Stimulated activated CD4-positive, alpha-beta T cell treated with anti-CD3 and anti-CD28 coated beads, Interleukin-4, amount 100 ng/mL, for 24 hours (primary cell): ENCODE measurements at places on chromosomes 2 and 18.

DNA sequence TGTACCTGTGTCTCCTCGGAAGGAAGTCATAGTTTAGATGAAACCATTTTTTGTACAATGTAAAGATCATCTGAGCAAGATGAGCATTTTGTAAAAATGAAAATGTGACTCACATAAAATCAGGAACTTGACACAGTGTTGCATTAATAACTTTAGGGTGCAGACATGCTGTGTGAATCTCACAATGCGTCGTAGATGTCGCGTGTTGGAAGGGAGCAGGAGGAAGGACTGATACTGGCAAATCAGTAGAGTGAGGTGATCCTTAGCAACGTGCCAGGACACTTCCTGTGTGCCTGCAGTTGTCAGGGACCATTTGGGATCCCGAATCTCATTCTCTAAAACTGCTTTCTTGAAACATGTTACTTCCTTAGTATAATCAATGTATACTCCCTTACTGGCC lies 103.1 kb downstream of the SH3BP4 start:
- DNase-seq: no peak

- DNase-seq: no peak
These were observed 34.3 kb downstream of the GIGYF2 start for GRCh38 chr2:232731470-232731869.

DNA sequence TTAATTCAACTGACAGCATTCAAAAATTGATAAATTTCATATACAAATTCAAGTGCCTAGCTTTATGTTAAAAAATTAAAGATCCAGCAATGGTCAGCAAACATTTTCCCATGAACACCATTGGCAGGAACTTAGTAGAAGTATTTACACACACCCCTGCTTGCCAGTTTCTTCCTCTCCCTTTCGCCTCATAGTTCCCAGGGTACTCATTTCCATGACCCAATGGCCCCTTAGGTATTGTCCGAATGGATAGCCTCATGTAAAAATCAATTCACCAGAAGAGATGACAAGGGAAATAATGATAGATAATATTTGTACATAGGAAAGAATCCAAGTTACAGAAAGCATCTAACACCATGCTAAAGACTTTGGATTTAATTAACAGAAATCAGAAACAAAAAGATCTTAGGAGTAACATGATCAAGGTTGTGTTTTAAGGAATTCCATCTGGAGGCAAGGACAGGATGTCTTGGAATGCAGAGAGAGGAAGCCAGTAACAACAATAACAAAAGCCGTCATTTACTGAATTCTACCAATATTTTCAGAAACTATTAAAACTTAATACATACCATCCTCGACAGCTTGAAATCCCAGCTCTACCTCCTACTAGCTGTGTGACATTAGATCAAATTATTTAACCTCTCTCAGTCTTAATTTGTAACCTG lies 423.0 kb downstream of the IRS1 start:
- no peak for DNase-seq

DNA sequence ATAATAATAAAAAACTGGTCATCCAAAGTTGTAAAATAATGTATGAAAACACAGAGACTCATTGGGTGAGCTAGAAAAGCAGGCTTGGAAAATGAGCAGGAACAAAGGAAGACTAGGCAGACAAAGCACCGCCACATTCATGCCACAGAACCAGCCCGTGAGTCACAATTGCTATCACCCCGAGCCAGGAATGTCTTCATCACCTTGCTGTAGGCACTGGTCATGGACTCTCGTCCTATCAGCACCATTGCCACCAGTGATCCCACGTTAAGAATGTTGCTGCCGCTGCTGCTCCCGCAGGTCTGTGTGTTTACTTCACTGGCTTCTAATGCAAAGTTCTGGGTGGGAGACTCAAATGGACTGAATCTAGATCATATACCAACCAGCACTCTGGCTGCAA lies 417.9 kb downstream of the PID1 start:
- no peak for DNase-seq

- no peak for DNase-seq
These were observed 485.1 kb downstream of the NRXN1 start for GRCh38 chr2:50546790-50547189.

GRCh38 chr2:106581328-106581727 lies 94.2 kb downstream of the CD8B2 start:
- no peak for DNase-seq

DNA sequence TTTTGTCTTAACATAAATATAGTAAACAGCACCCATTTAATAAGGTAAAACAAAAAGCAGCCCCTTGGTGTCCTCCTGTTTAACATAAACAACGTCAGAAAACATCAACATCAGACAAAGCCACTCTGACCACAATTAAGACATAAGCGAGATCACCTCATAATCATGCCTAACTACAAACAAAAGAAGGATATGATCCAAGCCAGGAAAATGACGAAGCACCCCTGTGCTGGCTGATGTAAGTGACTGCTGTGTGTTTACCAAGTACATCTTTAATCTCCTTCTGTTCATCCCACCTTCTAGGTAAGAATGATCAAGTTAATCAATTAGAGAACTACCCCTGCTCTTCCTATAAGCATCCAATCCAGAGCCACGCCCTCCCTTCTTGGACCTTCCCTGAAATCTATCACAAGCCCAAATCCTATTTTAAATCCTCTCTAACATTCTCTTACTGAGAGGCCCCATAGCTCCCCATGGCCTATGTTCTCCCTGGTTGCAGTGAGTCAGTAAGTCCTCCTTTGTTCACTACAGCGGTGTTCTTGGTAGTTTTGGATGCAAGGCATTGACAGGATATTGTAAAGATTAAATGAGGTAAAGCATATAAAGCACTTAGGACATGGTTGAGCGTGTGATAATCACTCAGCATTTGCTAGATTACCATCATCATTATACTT lies 424.2 kb downstream of the TSN start:
- DNase-seq: no peak

- DNase-seq: no peak
These were observed 144.9 kb downstream of the L3MBTL4 start for GRCh38 chr18:6269660-6270332.

DNA sequence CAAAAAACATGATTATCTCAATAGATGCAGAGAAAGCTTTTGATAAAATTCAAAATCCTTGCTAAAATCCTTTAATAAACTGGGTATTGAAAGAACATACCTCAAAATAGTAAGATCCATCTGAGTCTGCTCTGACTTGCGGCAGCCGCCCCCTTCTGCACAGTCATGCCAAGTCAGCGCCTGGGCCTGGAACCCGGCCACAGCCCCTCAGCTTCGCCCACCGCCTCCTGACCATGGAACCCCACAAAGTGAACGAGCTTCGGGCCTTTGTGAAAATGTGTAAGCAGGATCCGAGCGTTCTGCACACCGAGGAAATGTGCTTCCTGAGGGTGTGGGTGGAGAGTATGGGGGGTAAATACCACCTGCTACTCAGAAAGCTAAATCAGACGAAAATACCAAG lies 270.9 kb upstream of the TFPI start:
- DNase-seq: no peak

GRCh38 chr2:232611559-232612218 lies 21.7 kb upstream of the EFHD1 start:
- DNase-seq: peak; percentile 74
